ENCODE measurements at places on chromosomes 6 and 20. TPM values are rescaled to one million over a fixed set of nuclear protein-coding genes. Genes with fewer than 3 reads are reported as not detected.

The FOXQ1 gene
- 10.0 TPM for total RNA-seq

The PROKR2 gene
- total RNA-seq = not detected

The VSTM2L gene
- total RNA-seq = 0.52 TPM

The MMP24 gene
- total RNA-seq = 0.08 TPM

The HLA-DQA2 gene
- 0.80 TPM for total RNA-seq

The SLC22A3 gene
- 8.0 TPM for total RNA-seq

The MAP1LC3A gene
- 7.0 TPM for total RNA-seq

The BIRC7 gene
- not detected for total RNA-seq

The SIRPD gene
- not detected for total RNA-seq

The DEFB124 gene
- total RNA-seq = not detected

The ATXN1 gene
- 29.3 TPM for total RNA-seq

The MUCL3 gene
- total RNA-seq = 1.00 TPM

DNA sequence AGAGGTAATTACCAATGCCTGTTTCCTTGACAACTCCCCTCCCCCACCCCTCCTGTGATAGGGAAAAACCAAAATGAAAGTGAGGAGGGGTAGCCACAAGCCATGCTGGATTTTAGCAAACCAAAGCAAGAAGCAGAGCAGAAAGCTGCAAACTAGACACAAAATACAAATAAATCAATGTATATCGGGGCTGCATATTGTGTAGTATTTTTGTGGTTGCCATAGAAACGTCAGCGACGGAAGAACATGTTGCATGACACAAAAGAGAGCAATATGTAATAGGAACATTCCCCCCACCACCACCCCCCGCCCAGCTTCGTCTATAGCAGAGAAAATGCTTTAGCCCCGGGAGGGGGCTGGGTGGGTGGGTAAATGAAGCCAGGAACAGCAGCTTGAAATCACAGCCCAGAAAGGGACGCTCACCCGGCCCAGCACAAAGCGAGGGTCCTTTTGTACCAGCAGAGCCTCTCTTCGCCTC, 548 bp downstream of the AGPAT4 start:
- no peak for ATAC-seq

- ATAC-seq = no peak
Measured at GRCh38 chr6:19968201-19968600, 131.0 kb downstream of the ID4 start.

- ATAC-seq = no peak
Measured at GRCh38 chr6:26432627-26433201, 7.6 kb upstream of the BTN3A3 start.

DNA sequence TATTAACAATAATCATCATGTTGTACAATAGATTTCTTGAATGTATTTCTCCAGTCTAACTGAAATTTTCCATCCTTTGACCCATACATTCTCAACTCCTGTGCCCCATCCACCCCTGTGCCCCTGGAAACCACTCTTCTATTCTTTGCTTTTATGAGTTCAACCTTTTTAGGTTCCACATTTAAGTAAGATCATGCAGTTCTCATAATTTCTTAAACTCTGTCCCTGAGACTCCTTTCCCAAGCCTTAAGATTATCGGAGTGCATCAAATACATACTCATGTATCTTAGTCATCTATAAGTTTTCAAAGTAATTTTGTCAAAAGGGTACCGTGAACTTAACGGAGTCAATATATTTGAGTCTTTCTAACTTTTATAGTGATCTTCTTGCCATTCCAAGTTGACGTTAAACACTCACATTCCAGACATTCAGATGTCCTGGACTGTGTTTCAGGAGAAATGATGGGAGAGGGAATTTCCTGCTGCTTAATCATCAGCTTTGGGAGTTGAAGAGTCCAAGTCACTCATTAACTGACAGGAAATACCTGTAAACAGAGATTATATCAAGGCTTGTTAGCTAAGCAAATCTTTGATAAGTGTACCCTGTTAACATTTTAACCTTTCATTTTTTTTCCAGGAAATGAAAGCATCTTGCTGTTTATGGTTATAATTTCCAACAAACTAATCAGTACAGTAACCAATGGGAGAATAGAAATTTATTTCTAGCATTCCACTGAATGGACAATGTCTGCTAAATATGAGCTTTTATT, 73.3 kb downstream of the ADGRG6 start:
- no peak for ATAC-seq

- peak; percentile 85 for ATAC-seq
Measured at GRCh38 chr6:138499303-138500018, at the start of gene NHSL1. Gene NHSL1, minus strand, starts transcription at chr6:138499494. Its CDS starts 204 bp downstream, at chr6:138499290.

- ATAC-seq = no peak
Measured at GRCh38 chr6:13112921-13113320, 215.4 kb downstream of the TBC1D7 start.

- no peak for ATAC-seq
Measured at GRCh38 chr6:94227741-94228140, 808.4 kb upstream of the EPHA7 start.

- no peak for ATAC-seq
Measured at GRCh38 chr20:24617080-24617432, 147.6 kb downstream of the SYNDIG1 start.

DNA sequence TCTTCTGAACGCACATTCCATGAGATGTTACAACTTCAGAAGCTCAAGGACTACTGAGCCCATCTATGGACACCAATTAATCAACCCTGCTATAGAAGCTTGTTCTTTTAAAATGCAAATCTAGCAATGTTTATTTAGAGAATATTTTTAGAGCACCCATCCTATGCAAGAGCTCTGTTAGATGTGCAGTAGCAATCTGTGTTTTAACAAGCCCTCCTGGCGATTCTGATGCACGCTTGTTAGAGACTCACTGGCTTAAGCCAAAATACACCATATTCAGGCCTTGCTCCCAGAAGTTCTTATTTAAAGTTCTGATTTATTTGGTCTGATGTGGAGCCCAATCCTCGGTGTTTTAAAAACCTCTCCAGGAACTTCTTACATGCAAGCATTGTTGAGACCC, 21.1 kb upstream of the ARG1 start:
- ATAC-seq = no peak

- ATAC-seq = no peak
Measured at GRCh38 chr6:42771741-42772100, 10.1 kb upstream of the BICRAL start.

DNA sequence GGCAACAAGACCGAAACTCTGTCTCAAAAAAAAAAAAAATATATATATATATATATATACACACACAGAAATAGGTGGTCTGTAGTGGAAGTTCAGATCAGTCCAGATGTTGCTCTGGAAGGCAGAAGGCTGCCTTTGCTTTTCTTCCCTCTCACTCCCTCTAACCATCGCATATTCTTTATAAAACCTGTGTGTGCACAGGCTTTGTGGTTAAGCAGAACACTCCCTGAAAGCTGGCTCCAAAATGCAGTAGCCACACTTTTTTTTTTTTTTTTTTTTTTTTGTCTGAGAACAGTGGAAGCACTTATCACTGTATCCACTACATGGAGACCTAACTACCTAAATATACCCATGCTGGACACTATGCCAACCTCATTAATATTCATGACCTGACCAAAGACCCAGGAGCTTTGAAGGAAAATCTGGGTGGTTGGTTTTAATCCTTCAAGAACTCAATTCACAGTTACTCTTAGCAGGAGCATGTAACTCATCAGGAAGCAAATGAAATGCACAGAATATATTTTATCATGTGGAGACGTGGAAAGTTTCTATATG, 20.0 kb upstream of the GFOD1 start:
- ATAC-seq = no peak

DNA sequence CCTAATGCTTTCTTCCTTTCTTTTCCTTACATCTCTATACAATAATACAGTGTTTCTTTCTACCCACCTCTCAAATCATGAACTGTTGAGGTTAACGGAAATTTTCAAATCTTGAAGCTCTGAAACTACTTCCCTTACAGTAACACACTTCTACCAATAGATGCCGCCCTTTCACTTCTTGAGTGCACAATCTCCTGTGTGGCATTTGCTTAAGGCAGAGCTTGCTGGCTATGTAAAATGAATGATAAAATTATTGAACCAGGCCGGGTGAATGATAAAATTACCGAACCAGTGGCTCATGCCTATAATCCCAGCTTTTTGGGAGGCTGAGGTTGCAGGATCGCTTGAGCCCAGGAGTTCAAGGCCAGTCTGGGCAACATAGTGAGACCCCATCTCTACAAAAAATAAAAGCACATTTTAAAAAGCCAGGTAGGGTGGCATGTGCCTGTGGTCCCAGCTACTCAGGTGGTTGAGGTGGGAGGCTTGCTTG, 56.8 kb downstream of the KCNS1 start:
- ATAC-seq = peak; percentile 79

- no peak for ATAC-seq
Measured at GRCh38 chr20:3100480-3100879, 16.0 kb upstream of the AVP start.

GRCh38 chr6:34534146-34534545, 22.0 kb downstream of the SPDEF start:
- no peak for ATAC-seq

DNA sequence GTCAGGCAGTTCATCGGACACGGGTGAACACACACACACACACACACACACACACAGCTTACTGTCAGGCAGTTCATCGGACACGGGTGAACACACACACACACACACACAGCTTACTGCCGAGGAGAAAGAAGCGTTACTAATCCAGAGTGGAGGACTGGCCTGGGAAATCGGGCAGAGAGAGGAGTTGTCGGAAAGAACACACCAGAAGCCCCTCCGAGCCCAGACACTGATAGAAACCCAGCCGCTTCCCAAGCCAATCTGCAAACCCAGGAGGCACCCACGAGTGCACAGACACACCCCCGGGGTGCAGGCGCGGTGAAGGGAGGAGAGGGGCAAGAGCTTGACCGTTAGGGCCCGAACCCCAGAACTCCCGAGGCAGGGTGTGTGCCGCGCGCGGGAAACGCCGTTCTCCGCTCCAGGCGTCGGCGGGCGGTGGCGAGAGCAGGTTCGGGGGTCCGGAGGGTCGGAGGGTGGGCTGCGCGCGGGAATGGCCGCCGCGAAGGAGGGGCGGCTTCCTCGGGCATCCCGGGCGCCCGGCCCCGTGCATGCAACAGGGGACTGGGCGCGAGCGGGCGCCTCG, 636 bp downstream of the ELOVL2 start:
- ATAC-seq = peak; percentile 41

GRCh38 chr6:30836957-30837356, 47.4 kb upstream of the DDR1 start:
- ATAC-seq = no peak

DNA sequence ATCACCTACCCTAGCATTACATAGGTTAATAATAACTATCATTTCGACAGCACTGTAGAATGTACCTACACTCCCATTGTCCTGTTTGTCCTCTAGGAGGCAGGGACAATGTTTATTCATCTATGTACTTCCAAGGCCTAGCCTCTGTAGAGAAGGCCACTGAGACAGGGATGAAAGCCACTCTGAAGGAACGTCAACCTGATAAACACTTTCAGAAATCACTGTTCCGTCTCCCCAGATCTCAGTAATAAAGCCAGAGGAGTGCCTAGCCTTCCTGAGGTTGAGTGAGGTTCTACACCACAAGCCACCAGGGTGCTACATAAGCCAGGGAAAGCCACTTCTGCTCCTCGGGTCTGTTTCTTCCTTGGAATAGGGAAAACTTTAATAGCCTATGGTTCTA, 44.8 kb downstream of the POPDC3 start:
- ATAC-seq = no peak

GRCh38 chr6:15621203-15622044, 41.4 kb downstream of the DTNBP1 start:
- ATAC-seq = peak; percentile 47

DNA sequence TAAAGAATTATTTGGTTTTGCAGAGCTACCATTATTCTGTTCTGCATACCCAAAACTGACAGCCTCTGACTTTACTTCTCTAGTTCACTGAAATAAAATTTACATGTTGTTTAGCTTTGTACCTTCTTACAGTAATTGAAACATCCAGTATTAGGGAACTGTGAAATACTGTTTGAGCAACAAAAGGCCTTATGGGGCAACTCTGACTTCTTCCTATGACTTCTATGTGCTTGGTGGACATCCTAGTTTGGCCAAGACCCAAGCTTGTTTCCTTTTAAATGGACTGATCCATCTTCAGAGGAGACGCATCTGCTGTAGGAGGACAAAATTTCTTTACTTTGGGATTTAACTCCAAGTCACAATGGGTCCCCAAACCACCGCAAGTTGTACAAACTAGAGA, 44.7 kb downstream of the NR2E1 start:
- no peak for ATAC-seq

GRCh38 chr20:7025635-7026034, 258.1 kb downstream of the BMP2 start:
- no peak for ATAC-seq

DNA sequence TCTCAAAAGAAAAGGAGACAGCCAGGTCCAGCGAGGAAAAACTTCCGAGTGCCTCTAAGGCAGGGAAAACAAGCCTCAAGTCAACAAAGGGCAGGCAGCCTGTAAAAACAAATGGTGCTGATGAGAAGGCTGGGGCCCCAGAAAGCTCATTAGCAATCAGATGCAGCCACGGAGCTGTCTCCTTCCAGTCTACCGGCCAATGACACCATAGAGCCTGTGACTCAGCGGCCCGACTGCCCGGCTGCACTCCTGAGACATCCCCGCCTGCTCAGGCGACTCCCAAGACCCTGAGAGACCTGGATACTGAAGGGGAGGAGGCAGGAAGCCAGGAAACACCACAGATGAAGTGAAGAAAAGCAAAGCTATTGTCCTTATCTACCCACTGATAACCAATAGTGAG, 120.1 kb upstream of the HDDC2 start:
- ATAC-seq = no peak

DNA sequence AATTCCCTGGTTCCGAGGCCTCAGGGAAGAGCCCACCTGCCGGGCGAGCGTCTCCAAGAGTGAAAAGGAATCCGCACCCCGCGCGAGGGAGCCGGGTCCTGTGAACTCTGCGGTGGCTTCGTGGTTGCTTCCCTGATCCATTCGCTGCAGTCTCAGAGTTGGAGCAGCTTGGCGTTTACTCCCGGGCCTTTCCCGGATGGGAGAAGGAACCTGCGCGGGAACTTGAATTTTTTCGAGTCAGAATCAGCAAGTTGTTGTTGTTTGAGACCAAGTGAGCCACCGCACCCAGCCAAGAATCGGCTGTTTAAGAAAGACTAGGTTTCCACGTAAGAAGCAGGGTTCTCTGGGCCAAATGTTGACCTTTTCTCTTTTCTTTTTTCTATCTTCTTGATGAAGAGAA, 12.9 kb downstream of the PRSS16 start:
- ATAC-seq = no peak

- no peak for ATAC-seq
Measured at GRCh38 chr6:136994782-136995181, 50.0 kb downstream of the IL20RA start.

GRCh38 chr20:22918286-22918983, 116.7 kb upstream of the SSTR4 start:
- no peak for ATAC-seq

Measured in esophagus mucosa (tissue), 1 donor.